NCI-H2171 treated with DMSO at 0.1 percent for 48 hours (cell line): ENCODE measurements at places on chromosomes 7 and 10.

GRCh38 chr7:153954477-153954876 is 97.7 kb upstream of the DPP6 start:
- no peak for DNase-seq

DNA sequence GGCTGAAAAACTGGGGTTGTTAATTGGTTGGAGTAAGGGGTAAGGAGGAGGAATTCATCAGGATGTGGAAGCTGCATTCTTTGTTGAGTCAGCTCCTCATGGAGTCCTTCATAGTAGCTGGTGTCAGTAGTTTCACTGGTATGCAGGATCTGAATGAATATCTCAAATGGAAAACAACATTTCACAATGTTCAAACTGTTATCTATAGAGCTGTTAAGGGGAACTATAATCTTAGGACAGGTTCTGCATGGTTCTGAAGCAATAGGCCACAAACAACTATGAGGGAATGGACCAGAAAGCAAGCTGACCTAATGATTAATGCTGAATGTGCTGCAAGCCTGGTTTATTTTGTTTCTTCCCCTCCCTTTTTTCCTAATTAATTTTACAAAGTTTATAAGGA is 225.8 kb downstream of the IPMK start:
- no peak for DNase-seq

GRCh38 chr7:111528331-111528730 is 34.0 kb downstream of the IMMP2L start:
- no peak for DNase-seq

GRCh38 chr7:13841284-13841683 is 148.2 kb downstream of the ETV1 start:
- DNase-seq: no peak

DNA sequence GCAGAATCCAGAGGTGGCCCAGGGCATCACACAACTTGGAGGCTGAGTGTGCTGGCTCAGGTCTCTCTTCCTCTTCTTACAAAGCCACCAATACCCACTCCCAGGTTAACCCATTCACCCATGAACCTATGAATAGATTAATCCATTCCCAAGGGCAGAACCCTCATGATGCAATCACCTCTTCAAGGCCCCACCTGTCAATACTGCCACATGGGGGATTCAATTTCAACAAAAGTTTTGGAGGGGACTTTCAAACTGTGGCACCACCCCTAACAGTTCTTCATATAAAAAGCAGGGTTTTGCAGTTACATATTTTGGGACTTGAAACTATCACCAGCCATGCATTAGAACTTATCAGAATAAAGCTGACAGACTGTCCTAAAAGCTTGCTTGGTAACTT is 193.6 kb upstream of the RNF32 start:
- DNase-seq: no peak

GRCh38 chr10:132527339-132528063 is 10.1 kb upstream of the INPP5A start:
- no peak for DNase-seq

DNA sequence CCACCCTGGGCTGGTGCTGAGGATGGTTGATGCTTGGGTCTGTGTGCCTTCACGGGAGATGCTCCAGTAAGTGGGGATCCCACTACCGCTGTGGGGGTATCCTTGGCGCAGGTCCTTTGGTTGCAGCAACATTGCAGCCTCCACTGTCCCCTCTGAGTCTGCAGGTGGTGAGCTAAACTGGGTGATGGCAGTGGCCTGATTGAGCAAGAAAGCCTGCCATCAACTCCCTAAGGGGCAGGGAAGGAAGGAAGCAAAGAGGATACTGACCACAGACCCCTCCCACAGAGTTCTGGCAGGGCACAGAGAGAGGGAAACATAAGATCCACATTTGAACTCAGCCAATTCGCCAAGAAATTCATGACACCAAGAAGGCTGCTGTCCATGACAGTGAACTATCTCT is 43.2 kb downstream of the MYO1G start:
- no peak for DNase-seq

GRCh38 chr7:157793087-157793353 is 456.2 kb downstream of the DNAJB6 start:
- DNase-seq: no peak

DNA sequence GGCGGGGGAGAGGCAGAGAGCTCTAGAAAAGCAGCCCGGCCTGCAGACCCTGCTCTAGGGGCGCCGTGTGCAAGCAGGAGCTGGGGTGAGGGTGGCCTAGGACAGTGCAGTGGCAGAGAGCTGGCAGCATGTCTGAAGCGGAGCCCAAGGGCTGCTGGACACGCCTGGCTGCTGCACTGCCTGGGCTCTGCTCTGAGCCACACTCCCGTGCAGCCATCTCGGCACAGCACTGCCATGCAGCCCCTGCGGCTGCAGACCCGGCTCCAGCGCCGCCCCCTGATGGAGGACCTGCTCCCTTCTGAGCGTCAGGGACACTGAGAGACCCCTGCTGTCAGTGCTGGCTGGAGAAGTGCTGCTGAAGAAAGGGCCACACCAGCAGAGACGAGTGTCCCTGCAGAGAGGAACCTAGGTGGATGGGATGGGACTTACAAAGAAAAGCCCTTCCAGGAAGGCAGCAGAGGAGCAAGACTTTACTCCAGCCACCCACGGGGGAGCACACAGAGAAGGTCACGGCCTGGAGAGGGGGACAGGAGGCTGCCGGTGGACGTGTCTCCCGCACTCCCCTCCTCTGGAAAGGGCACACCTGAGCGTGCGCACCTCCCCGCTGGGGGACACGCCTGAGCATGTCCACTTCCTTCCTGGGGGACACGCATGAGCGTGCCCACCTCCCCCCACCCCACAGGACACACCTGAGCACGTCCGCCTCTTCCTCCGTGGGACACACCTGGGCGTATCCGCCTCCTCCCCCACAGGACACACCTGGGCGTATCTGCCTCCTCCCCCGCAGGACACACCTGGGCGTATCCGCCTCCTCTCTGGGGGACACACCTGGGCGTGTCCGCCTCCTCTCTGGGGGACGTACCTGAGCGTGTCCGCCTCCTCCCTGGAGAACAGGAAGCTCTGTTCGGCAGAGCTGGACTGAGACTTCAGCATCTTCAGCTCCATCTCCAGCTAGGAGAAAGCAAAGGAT is 252.9 kb downstream of the MAD1L1 start:
- DNase-seq: no peak

DNA sequence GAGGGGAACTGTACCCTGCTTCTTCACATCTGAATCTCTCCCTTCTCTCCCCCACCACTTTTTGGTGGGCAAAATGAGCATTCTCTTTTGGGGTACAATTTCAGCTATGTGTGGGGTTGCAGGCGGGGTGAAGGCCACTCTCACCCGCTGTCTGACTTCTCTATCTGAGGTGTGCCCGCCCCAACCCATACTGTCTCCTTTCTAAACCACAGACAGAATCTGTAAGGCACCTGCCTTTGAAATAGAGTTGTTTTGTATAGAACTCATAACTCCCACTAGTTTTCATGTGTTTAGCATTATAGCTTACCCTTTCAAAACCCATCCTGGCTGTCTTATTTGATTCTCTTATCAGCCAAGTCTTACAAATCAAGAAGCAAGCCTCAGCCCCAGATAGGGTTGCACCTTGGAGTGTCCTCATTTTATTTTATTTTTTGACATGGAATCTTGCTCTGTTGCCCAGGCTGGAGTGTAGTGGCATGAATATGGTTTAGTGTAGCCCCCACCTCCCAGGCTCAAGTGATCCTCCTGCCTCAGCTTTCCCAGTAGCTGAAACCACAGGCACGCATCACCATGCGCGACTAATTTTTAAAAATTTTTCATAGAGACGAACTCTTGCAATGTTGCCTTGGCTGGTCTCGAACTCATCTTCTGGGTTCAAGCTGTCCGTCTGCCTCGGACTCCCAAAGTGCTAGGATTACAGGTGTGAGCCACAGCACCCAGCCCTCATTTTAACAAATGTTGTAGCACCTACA is 11.9 kb downstream of the TSPAN14 start:
- no peak for DNase-seq

DNA sequence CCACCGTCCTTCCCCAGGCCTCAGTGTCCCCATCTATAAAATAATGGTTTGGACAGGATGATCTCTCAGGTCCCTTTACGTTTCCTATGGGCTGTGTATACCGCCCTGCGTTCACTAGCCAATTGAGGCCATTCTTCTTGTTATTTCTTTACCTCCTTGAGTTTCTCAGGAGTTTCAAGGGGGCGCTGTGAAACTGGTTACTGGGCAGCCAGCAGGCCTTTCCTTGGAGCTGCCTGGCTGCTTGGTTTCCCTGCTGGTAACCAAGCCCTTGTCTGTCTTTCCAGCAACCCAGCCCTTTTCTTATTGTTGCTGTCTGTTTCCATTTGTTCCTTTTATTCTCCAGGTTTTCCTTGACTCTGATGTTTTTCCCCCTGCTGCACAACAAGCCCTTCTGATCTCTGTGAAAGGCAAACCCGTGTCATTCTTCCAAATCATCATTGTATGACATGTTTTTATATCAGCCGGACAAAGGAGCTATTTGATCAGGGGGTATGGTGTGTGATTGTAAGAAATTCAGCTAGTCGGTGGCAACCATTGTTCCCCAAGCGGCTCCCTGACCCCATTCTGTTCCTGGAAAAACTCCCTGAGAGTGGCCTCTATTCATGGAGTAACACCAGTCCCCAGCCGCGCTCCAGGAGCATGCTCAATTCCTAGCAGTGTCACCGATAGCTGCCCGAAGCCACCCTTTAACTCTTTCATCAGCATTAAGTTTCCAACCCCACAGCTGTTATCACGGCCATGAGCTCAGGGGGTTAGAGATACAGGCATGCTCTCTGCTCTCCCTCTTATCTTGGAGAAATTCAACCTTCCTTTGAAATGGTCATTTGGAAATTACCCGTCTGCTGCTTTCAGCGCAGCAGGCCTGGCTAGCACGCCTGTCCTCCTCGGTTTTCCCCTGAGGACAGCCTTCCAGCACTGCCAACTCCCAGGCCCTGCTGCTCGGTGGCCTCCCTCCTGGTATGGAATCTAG is 26.6 kb downstream of the FGF8 start:
- no peak for DNase-seq
